ENCODE measurements at places on chromosomes 6 and 20.
A peak's percentile ranks its signal among the peaks of the same experiment; 100 is the strongest.

GRCh38 chr20:4797275-4797674 lies 75.6 kb downstream of the PRND start:
- no peak for DNase-seq

DNA sequence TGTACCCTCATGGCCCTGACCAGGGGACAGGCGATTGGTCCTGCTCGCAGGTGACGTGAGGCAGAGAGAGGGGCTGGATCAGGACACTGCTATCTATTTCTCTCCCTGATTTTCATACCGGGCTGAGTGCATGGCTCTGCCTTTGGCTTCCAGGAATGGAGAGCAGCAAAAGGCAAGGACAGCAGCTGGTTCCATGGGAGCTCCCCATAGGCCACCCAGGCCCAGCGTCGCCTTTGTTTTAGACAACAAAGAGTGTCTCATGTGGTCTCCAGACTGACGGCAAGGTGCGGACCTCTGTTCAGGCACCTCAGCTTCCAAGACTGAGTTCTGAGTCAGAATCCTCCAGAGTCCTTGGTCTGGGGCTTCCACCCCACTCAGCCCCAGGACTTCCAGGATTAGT lies 123.1 kb downstream of the VEGFA start:
- no peak for DNase-seq

DNA sequence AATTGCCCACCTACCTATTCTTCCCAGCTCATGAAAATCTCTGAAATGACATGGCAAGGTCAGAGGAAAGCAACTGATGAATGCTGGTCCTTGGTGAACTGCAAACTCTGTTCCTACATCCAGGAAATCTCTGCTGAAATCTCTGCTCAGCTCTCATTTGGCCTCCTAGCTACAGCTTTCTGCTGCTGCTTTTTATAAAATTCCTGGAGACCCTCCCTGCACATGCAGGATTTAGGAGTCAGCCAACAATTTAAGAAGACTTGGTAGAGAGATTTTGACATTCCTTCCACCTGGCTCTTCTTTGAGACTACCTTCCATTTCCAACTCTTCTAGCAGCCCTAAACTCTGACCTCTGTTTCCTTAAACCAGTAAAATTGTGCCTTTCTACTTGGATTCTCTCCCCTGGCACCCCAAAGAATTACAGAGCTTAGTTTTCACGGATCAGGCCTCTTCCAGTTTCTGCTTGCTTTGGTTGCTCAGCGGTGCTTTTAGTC lies 55.5 kb downstream of the PDE7B start:
- DNase-seq, result no peak

DNA sequence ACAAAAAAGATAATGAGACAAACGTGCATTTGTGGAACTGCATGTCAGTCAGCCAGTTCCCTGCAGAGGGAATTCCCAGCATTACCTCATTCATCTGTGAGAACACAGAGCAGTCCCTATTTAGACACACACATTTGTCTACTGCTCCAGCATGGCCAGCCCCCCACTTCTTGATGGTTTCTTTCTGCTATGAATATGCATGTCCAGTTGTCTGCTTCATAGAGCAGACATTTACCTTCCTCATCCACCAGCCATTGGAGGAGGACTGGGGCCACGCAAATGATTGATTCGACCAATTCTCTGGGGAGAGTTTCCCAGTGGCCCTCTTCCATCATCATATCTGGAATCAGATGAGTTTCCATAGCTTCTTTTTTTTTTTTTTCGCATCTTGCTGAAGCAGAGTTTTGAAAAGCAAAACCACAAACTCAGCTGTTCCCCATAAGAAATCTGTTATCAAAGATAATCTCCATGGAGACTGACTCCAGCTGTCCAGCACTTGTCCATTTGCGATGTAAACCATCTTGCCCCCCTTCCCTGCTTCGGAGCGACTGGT lies 11.8 kb downstream of the ENPP1 start:
- DNase-seq, result peak; percentile 6

DNA sequence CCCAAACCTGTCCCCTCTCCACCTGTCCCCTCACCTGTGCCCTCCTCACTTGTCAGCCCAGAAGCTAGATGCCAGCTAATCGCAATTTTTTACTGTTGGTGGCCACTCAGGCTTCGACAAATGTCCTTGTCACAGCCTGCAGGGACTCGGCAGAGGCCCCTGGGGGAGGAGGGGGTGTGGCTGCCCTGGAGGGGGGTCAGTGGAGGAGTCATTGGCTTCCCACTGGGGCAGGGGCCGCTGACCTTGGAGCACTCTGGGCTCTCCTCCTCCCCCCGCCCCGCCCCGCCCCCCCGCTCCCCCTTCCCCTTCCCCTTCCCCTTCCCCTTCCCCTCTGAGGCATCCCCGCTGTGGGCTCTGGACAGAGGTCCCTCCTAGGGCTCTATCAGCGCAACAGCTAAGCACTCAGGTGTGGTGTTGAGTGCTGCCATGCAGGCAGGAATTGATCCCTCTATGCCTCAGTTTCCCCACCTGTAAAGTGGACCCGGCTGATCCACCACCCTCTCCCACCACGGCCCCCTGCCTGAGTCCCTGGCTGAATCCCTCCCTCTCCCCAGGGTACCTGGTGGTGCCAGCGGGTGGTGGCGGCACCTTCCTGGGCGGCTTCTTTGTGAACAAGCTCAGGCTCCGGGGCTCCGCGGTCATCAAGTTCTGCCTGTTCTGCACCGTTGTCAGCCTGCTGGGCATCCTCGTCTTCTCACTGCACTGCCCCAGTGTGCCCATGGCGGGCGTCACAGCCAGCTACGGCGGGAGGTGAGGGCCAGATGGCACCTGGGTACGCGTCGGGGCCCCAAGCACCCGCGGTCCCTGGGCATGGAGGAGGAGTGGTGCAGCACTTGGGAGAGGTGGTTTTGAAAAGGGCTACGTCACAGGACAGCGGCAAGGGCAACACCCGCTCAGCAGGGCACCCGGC lies 23.8 kb downstream of the SLCO4A1 start:
- no peak for DNase-seq

- no peak for DNase-seq
Observed at GRCh38 chr6:74941424-74941823, 264.4 kb downstream of the COL12A1 start.

DNA sequence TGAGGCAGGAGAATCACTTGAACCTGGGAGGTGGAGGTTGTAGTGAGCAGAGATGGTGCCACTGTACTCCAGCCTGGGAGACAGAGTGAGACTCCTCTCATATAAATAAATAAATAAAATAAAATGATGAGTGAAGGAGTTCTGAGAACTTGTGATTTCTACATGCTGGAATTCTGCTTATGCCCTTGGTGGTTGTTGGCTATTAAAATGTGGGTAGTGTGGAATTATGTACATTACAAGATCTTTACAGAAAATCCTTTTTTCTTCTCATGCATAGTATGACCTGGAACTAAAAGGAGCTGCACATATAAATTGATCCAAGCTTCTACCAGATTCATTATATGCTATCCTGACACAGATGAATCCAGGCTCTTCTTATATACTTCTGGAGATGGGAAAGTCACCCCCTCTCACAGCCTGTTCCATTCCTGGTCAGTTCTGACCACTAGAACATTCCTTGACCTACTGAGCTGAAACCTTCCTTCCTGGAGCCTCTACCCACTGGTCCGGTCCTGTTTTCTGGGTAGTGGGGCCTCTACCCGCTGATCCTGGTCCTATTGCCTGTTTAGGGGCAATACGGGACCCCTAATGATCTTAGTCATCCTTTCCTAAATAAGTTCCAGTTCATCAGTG lies 37.7 kb upstream of the TAF8 start:
- DNase-seq, result no peak

DNA sequence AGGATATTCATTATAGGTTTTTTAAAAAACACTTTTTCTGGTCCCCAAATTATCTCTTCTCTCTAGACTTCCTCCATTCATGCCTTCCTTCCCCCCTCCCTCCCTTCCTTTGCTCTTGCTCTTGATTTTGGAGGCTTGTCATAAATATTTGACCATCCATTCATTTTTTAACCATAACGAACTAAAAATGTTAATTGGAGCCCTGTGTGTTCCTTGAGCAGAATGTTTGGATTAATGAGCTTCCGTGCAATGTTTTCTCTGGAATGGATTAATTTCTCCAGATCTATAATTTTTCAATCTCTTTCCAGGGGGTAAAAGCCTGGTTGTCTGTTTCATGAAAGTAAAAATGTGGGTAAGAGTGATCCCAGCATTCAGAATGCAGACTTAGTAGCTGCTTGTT lies 155.5 kb downstream of the ESR1 start:
- no peak for DNase-seq

GRCh38 chr6:6610031-6610591 lies 21.6 kb downstream of the LY86 start:
- DNase-seq, result no peak

DNA sequence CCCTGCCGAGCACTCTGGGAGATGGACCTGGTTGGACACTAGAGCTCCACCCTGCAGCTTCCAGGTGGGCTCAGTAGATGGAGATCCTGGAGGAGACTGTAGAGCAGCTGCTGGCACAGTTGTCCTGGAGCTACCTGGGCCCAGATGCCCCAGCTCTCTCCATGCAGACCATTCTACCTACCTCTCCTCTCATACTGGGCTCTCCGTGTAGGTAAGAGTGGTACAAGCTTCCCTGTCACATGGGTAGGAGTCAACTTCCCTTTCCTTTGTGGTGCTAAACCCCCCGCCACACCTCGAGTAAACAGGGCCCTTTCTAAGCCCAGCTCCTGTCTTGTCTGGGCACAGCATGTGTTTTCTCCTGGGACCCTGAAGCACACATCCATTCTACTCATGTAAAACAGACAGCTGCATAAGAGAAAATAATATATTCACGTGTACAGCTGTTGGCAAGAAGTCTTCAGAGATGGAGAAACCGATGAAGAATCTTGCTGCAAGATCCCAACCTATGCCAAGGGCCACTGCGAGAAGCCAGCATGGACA lies 108.1 kb upstream of the DUSP22 start:
- no peak for DNase-seq

DNA sequence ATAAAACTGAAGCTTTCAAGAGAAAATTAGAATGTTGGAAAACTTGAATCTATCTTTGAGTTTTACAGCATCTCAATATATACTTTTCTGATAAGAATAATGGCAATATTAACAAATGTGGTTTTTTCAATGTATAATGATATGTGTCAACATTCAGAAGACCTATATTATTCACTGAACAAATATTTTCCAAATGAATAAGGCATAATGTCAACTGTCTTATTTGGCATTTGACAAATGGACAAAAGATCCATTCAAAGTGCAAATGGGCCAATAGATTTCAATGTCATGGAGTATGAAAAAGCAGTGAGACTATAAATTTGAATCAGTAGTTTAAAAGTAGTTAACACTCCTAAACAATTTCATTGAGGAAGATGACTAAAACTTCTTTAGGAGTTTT lies 20.9 kb downstream of the LMBRD1 start:
- DNase-seq, result no peak

GRCh38 chr6:167077241-167077932 lies 45.5 kb upstream of the CCR6 start:
- DNase-seq, result no peak

DNA sequence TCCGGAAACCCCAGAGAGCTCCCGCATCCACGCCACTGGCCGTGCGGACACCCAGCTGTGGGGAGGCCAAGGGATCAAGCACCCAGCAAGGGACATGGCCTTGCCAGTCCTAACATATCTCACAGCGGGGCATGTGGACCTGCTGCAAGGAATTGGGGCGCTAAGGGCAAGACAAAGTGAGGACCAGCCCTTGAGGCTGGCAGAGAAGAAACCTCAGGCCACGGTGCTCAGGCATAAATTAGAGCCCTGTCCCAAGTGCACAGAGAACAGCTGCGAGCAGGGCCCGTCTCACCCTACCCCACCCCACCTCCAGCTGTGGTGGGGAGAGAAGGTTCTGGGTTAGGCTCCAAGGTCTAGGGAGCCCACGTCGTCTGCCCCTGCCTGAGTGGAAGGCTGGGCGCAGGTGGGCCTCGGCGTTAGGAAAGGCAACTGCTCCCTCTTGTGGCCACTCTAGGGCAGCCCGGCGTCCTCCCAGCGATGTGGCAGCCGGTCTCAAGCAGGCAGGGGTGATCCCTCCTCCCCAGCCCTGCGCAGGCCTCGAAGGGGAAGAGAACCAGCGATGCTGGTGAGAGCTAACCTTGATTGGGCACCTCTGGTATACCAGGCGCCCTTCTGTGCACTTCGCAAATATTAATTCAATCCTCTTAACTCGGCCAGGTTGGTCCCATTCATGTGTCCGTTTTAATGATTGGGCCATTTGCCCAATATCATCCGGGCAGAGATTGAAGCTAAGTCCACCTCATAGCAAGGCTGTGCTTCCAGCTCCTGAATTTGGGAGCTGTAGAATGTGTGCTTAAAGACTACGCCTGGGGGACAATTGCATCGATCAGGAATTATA lies 235.8 kb downstream of the NFATC2 start:
- peak; percentile 71 for DNase-seq

DNA sequence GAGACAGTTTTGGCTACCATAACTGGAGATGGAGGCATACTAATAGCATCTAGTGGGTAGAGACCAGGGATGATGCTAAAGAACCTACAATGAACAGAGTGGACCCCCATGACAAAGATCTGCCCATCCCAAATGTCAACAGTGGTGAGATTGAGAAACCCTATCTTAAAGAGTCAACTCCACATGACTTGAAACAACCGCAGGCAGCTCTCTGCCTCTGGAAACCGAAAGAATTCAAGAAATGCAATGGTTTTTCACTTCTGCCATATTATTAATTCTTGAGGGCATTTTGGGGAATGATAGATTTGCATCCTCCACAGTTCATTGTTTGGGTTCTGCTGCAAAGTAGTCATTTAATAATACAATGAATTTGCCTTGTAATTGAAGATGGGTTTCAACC lies 463.4 kb downstream of the MAFB start:
- no peak for DNase-seq

DNA sequence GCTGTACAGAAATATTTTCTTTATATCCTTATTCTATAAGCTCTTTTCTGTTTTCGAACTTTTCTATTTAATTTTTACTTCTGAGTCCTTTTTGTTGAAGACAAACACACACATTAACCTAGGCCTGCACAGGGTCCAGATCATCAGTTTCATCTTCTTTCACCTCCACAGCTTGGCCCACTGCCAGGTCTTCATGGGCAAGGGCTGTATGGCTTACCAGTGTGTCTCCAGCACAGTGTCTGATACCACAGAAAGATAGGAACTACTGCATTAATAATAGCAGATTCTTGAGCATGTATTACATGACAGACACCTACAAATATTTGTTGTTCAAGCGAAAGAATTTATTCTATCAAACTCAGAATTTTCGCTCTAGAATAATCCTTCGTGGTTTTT lies 24.4 kb downstream of the QKI start:
- no peak for DNase-seq

- no peak for DNase-seq
Observed at GRCh38 chr20:43549416-43550065, 9.3 kb upstream of the SGK2 start.

GRCh38 chr20:18728165-18728869 lies 85.3 kb upstream of the SCP2D1 start:
- no peak for DNase-seq
